ENCODE measurements at places on chromosomes 11 and 22. TPM values are rescaled to one million over a fixed set of nuclear protein-coding genes. Genes with fewer than 3 reads are reported as not detected.
A peak's percentile ranks its signal among the peaks of the same experiment; 100 is the strongest.

Gene MMP1
- 0.11 TPM for total RNA-seq

Gene SLC37A2
- total RNA-seq: 2.2 TPM

Gene TRPC6
- 1.3 TPM for total RNA-seq

Gene ENTHD1
- total RNA-seq: not detected

Gene THY1
- 376 TPM for total RNA-seq

Gene CD6
- 0.53 TPM for total RNA-seq

Gene HTR3A
- total RNA-seq: 4.1 TPM

Gene VWA5A
- total RNA-seq: 23.1 TPM

Gene CTSW
- total RNA-seq: not detected

Gene TBC1D22A
- 21.0 TPM for total RNA-seq

GRCh38 chr11:60855726-60856633 is at the start of gene PTGDR2:
TSS of gene PTGDR2 (minus strand) at chr11:60855950. CDS start at chr11:60853722, 2,228 bp downstream.
- H3K4me1 ChIP-seq: peaks cover 10% of the 10 kb centered on the region
- H3K36me3 ChIP-seq: peaks cover 7% of the 10 kb centered on the region
- DNase-seq: no peak
- peaks cover 13% of the 10 kb centered on the region for H3K27me3 ChIP-seq

GRCh38 chr22:37167176-37167980 is 17.7 kb upstream of the IL2RB start:
- peaks cover 7% of the 10 kb centered on the region for H3K27me3 ChIP-seq
- peaks cover 22% of the 10 kb centered on the region for H3K4me1 ChIP-seq
- no peaks in the 10 kb centered on the region for H3K36me3 ChIP-seq
- H3K27ac ChIP-seq: no peak overlapping the region
- H3K4me3 ChIP-seq: no peak overlapping the region

GRCh38 chr11:113241636-113242054 is 72.7 kb upstream of the TTC12 start:
- no peak overlapping the region for H3K4me3 ChIP-seq
- no peak for DNase-seq
- peaks cover 20% of the 10 kb centered on the region for H3K4me1 ChIP-seq

- H3K4me1 ChIP-seq: peaks cover 61% of the 10 kb centered on the region
- no peak overlapping the region for H3K27ac ChIP-seq
- H3K4me3 ChIP-seq: no peak overlapping the region
- peaks cover 83% of the 10 kb centered on the region for H3K27me3 ChIP-seq
- no peaks in the 10 kb centered on the region for H3K36me3 ChIP-seq
Measured at GRCh38 chr11:125168918-125169456, 4.4 kb downstream of the PKNOX2 start.

GRCh38 chr22:20741634-20742581 is 32.0 kb upstream of the SERPIND1 start:
- no peak overlapping the region for H3K27ac ChIP-seq
- H3K4me1 ChIP-seq: no peaks in the 10 kb centered on the region
- no peaks in the 10 kb centered on the region for H3K27me3 ChIP-seq
- peak; percentile 52 for DNase-seq
- no peak overlapping the region for H3K4me3 ChIP-seq

GRCh38 chr11:11971906-11972547 is 36.4 kb downstream of the DKK3 start:
- no peak for DNase-seq
- no peak overlapping the region for H3K4me3 ChIP-seq
- peaks cover 22% of the 10 kb centered on the region for H3K4me1 ChIP-seq
- H3K27me3 ChIP-seq: no peaks in the 10 kb centered on the region
- no peak overlapping the region for H3K27ac ChIP-seq
- no peaks in the 10 kb centered on the region for H3K36me3 ChIP-seq

GRCh38 chr11:108886005-108886659 is 221.3 kb downstream of the DDX10 start:
- H3K36me3 ChIP-seq: no peaks in the 10 kb centered on the region
- peaks cover 16% of the 10 kb centered on the region for H3K4me1 ChIP-seq
- H3K27ac ChIP-seq: peak overlapping the region; percentile 37

- H3K36me3 ChIP-seq: peaks cover 12% of the 10 kb centered on the region
- no peak overlapping the region for H3K4me3 ChIP-seq
- DNase-seq: no peak
Measured at GRCh38 chr11:33719587-33719986, 16.6 kb downstream of the CD59 start.

GRCh38 chr11:60343094-60343704 is 16.1 kb downstream of the MS4A6E start:
- no peak overlapping the region for H3K27ac ChIP-seq
- no peak for DNase-seq
- peaks cover 20% of the 10 kb centered on the region for H3K4me1 ChIP-seq
- H3K27me3 ChIP-seq: no peaks in the 10 kb centered on the region
- H3K36me3 ChIP-seq: no peaks in the 10 kb centered on the region
- no peak overlapping the region for H3K4me3 ChIP-seq

- H3K4me1 ChIP-seq: no peaks in the 10 kb centered on the region
- H3K4me3 ChIP-seq: no peak overlapping the region
- H3K36me3 ChIP-seq: no peaks in the 10 kb centered on the region
- no peaks in the 10 kb centered on the region for H3K27me3 ChIP-seq
Measured at GRCh38 chr11:11567936-11568650, 53.7 kb downstream of the GALNT18 start.

DNA sequence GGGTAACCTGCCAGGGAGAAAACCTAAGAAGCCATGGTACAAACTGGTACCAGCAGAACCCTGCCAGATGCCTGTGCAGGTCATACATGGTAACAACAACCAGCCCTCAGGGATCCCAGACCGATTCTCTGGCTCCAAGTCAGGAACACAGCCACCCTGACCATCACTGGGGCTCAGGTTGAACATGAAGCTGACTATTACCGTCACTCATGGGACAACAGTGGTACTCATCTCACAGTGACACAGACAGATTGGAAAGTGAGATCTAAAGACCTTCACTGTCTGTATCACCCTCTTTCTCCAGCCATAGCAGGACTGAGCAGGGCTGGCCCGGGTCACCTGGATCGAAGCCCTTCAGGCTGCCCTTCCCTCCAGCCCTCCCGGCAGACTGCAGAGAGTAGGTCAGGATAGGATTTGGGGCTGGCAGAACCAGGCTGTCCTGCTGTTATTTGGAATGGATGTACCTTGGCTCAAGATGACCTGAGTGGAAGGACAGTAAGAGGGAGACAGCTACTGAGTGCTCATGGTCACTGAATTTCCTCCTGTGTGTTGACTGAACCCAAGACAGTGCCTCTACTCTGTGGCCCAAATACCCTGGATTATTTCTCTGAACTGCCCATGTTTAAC is 94.7 kb downstream of the GGTLC2 start:
- no peak for DNase-seq
- no peak overlapping the region for H3K27ac ChIP-seq
- peaks cover 99% of the 10 kb centered on the region for H3K27me3 ChIP-seq
- H3K4me1 ChIP-seq: peaks cover 13% of the 10 kb centered on the region

GRCh38 chr11:31818874-31819331 is 7.8 kb upstream of the PAX6 start:
- H3K4me1 ChIP-seq: peaks cover 67% of the 10 kb centered on the region
- H3K27ac ChIP-seq: no peak overlapping the region
- peak; percentile 55 for DNase-seq
- H3K27me3 ChIP-seq: peaks cover 100% of the 10 kb centered on the region
- no peaks in the 10 kb centered on the region for H3K36me3 ChIP-seq

DNA sequence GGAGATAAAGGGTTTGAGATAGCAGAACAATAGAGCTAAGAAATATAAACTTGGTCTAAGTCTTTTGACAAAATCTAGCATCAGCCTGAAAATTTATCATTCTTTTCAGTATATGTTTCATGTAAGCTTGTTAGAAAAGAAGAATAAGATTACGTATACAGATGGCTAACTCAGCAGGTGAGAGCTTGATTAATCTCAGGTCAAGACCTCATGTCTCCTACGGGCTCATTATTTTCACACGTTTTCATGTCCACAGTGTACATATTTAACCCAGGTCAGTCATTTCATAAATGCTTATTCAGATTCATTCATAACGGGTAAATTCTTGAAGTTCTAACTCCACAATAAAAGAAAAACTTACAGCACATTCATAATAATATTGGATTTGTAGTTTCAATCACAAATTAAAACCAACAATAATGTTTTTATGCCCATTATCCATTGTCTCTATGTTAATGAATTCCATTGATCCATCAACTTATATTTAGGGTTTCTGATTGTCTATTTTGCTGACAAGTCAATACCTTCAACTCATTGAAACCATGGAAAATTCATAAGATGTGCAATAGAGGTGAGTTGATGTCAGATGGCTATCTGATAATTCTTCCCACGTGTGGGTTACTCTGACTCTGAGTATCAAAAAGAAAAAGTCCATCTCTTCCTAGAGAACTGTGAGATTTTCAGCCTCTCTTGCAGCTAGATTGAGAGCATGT is 102.6 kb downstream of the CASP12 start:
- H3K27ac ChIP-seq: no peak overlapping the region
- H3K4me1 ChIP-seq: peaks cover 4% of the 10 kb centered on the region
- no peak for DNase-seq
- peaks cover 20% of the 10 kb centered on the region for H3K36me3 ChIP-seq

DNA sequence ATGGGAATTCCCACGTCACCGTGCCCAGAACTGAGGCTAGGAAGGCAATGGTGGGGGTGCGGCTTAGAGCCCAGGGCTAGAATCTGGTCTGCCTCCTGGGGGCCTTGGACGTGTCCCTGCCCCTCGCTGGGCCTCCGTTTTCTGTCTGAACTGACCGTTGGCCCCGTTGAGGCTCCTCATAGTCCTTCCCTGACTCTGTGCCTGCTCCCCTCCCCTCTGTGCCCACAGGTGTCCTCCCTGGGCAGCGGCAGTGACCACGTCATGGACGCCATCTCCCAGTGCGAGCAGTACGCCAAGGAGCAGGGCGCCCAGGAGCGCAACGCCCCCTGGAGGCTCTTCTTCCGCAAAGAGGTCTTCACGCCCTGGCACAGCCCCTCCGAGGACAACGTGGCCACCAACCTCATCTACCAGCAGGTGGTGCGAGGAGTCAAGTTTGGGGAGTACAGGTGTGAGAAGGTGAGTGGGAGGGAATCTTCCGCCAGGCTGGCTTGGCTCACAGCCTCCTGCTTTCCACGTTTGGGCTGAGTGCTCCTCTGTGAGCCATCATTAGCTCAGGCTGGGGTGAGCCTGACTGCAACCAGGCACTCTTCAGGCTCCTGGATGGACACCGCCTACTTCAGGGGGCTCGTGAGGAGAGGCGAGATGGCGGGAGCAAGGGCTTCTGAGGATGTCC is 63.9 kb downstream of the MYO7A start:
- no peak overlapping the region for H3K27ac ChIP-seq
- H3K4me3 ChIP-seq: 0 out of 2 replicates have a peak overlapping the region, but pooled peaks have one; percentile 38
- no peaks in the 10 kb centered on the region for H3K36me3 ChIP-seq
- DNase-seq: peak; percentile 94
- H3K27me3 ChIP-seq: no peaks in the 10 kb centered on the region

DNA sequence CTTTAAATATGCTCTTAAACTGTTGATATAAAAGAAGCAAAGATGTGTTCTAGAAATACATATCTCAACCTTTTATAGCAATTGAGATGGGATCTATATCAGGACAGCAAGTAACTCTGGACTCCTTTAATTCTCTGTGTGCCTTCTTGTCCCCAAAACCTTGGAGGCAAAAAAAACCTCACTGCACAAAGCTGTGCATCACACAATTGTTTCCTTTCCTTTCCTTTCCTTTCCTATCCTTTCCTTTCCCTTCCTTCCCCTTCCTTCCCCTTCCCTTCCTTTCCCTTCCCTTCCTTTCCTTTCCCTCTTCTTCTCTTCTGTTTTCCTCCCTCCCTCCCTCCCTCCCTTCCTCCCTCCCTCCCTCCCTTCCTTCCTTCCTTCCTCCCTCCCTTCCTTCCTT is 9.5 kb upstream of the TTC12 start:
- no peaks in the 10 kb centered on the region for H3K27me3 ChIP-seq
- peaks cover 5% of the 10 kb centered on the region for H3K4me1 ChIP-seq

DNA sequence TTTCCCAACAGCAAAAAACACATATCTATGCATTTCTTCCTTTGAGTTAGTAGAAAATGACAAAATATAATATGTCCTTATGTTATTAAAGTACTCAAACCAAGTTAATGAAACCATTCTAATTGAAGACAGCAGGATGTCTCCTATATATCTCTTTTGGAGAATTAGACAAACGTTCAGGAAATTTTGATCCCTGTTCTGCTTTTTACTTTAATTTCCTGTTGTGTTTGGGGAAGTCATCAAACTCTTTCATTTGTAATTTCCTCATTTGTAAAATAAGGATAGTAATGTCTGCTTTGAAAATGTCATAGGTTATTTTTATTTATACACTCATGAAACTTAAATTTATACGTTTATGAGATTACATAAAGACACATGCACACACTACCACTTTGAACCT is 281.8 kb upstream of the ANO5 start:
- no peak overlapping the region for H3K4me3 ChIP-seq
- peaks cover 3% of the 10 kb centered on the region for H3K36me3 ChIP-seq
- H3K27ac ChIP-seq: no peak overlapping the region
- no peak for DNase-seq
- no peaks in the 10 kb centered on the region for H3K27me3 ChIP-seq

- H3K4me1 ChIP-seq: no peaks in the 10 kb centered on the region
- no peak overlapping the region for H3K27ac ChIP-seq
- H3K36me3 ChIP-seq: peaks cover 51% of the 10 kb centered on the region
- H3K27me3 ChIP-seq: no peaks in the 10 kb centered on the region
- no peak overlapping the region for H3K4me3 ChIP-seq
Measured at GRCh38 chr11:113796663-113797259, 17.2 kb downstream of the CLDN25 start.

GRCh38 chr11:64996710-64997380 is at the start of gene BATF2:
TSS of gene BATF2 (minus strand) at chr11:64996971. CDS start at chr11:64996914, 57 bp downstream.
- no peaks in the 10 kb centered on the region for H3K36me3 ChIP-seq
- DNase-seq: peak; percentile 76
- H3K4me3 ChIP-seq: peak within 1 kb of the TSS; percentile 56
- no peaks in the 10 kb centered on the region for H3K27me3 ChIP-seq
- peak within 1 kb of the TSS; percentile 78 for H3K27ac ChIP-seq
- peaks cover 18% of the 10 kb centered on the region for H3K4me1 ChIP-seq

- no peak overlapping the region for H3K27ac ChIP-seq
- DNase-seq: peak; percentile 83
- H3K27me3 ChIP-seq: no peaks in the 10 kb centered on the region
- H3K4me3 ChIP-seq: peak overlapping the region; percentile 70
- H3K4me1 ChIP-seq: peaks cover 5% of the 10 kb centered on the region
Measured at GRCh38 chr22:19986410-19987341, 29.9 kb downstream of the ARVCF start.

DNA sequence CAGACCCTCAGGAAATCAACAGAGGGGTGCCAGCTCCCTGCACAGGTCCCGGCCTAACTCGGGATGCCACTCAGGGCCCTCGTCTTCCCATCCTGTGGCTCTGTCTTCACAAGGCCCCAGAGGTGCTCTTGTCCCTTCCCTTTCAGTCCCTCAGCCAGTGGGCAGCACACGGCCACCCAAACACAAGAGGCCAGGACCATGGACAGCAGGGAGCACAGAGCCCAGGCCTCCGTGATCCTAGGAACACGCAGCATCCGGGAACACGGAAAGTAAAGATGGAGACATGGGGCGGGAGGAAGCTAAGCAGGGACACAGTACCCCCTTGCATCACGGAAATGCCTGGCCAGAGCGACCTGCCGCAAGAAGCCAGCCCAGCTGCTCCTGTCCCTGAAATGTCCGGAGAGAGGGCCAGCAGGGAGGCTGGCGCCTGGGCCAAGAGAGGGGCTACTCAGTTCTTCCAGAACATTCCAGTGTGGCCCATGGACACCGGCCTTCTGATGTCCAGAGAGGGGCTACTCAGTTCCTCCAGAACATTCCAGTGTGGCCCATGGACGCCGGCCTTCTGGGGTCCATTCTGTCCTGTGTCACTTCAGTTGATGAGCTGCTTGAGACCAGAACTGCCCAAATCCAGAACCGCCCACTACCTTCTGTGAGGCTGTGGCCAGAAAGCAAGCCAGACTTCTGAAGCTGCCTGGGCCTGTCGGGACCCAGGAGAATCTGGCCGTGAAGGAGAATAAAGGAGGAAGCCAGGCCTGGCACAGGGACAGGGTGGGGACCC is 274.0 kb downstream of the BRD1 start:
- H3K4me1 ChIP-seq: peaks cover 11% of the 10 kb centered on the region
- peaks cover 14% of the 10 kb centered on the region for H3K36me3 ChIP-seq
- DNase-seq: no peak
- peaks cover 8% of the 10 kb centered on the region for H3K27me3 ChIP-seq

Data from WTC11 (cell line).